ENCODE measurements at places on chromosomes 3 and 15. TPM values are rescaled to one million over a fixed set of nuclear protein-coding genes. Genes with fewer than 3 reads are reported as not detected.

- DNase-seq, result no peak
Measured at GRCh38 chr15:52232327-52232726, 41.1 kb upstream of the GNB5 start.

DNA sequence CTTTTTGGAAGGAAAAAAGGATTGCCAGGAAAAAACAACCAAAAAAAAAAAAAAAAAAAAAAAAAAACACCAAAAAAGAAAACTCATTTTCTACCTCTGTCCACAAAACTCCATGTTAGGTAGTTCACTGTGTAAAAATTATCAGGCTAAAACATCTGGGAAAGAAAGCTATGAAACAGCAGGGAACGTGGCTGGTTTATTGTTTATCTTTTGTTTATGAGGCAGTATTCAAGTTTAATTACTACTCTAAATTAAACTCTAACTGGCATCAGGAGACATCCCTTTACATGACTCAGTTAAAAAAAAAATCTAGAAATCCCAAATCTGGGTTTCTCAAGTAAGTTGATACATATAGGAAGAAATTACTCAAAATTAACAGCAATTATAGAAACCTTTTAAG is 21.8 kb downstream of the MEIS2 start:
- DNase-seq, result no peak

DNA sequence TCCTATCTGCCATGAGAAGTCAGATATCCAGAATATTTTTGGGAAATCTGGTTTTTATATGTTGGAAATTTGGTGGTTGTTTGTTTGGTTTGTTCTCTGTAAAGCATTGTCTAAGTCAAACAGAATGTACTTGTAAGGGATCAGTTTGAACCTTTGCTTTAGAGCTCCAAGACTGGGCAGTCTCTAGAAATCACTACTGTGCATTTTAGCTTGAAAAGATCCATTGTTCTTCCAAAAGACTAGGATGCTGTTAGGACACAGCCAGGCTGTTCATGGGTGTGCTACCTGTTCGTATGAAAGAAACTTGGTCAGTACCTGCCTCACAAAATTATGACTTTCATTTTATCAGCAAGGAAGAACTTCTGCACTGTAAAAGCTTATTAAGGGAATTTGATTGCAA is 182.6 kb downstream of the WDR72 start:
- DNase-seq, result no peak

Gene SLC51B
- 15.4 TPM for total RNA-seq

Gene SLC15A2
- total RNA-seq, result 4.7 TPM

DNA sequence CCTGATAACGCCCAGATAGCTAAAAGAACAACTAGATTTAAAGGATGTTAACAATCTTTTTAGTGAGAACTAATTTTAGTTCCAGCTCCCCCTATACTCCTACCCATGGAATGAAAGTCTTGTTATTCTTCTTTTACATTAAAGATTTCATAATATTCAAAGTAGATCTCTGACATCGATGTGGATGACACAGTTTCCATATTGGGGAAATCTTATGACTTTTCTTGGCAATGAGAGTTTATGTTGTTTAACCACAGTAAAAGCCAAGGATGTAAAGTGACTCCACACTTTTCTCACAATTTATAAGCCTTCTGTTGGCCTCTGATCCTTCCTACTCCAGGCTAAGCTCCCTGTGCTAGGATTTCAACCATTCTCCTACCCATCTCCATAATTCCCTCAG is 332.6 kb upstream of the KCNMB2 start:
- DNase-seq, result no peak

Gene LTK
- total RNA-seq, result 10.9 TPM

DNA sequence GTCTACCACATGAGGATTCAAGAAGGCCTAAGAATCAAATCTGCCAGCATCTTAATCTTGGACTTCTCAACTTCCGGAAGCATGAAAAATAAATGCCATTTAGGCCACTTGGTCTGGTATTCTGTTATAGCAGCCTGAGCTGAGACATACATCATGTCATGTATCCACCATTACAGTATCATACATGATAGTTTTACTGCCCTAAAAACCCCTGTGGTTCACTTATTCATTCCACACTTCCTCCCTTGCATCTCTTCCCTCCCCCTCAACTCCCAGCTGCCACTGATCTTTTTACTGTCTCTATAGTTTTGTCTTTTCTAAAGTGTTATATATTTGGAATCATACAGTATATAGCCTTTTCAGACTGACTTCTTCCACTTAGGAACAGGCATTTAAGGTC is 161.8 kb downstream of the SNRK start:
- DNase-seq, result no peak

Gene SEMA6D
- 0.67 TPM for total RNA-seq

GRCh38 chr15:80052597-80053304 is 6.7 kb upstream of the ZFAND6 start:
- no peak for DNase-seq

Gene RASL12
- total RNA-seq, result 6.0 TPM

Gene SH2D7
- not detected for total RNA-seq

Gene DPPA2
- not detected for total RNA-seq

DNA sequence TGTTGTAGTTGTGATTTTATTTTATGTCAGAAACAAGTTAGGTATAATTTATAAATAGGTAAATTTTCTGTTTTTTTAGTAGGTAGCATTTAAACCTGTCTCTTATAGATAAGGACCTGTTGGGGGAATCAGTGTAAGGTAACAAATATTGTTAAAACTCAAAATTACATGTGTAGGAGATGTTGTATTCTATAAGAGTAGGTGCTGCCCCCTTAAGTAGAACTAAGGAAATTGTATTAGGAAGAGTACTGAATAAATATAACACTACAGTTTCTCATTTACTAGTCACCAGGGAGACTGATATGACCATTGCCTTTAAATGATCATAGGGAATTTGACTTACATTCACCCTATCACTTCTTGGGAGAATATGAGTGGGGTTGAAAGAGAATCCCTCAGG is 31.2 kb downstream of the SLC25A36 start:
- DNase-seq, result no peak

GRCh38 chr3:65728138-65728537 is 310.6 kb downstream of the MAGI1 start:
- no peak for DNase-seq

Gene C3orf20
- total RNA-seq, result 0.19 TPM

GRCh38 chr15:40367371-40367685 is 9.3 kb downstream of the DISP2 start:
- DNase-seq, result no peak

- no peak for DNase-seq
Measured at GRCh38 chr3:22175947-22176346, 424.9 kb upstream of the ZNF385D start.

Gene ABCF3
- 69.8 TPM for total RNA-seq

DNA sequence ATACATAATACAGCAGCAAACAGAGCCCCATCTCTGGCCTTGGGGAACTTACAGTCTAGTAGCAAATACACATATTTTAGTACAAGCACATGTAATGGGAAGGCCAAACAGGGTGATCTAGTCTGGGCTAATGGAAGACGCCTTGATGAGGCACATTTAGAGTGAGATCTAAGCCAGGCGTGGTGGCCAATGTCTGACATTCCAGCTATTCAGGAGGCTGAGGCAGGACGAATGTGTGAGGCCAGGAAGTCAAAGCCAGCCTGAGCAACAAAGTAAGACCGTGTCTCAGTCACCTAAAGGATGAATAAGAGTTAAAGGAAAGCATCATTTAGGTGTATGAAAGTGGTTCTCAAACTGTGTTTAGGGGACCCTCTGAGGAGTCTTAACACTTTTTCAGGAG is 291.9 kb downstream of the MAGI1 start:
- DNase-seq, result no peak

- DNase-seq, result no peak
Measured at GRCh38 chr3:142394921-142395622, 52.8 kb downstream of the XRN1 start.

GRCh38 chr3:46695177-46695961 is 1.9 kb upstream of the ALS2CL start:
- DNase-seq, result peak; percentile 51

Gene TEX55
- not detected for total RNA-seq

DNA sequence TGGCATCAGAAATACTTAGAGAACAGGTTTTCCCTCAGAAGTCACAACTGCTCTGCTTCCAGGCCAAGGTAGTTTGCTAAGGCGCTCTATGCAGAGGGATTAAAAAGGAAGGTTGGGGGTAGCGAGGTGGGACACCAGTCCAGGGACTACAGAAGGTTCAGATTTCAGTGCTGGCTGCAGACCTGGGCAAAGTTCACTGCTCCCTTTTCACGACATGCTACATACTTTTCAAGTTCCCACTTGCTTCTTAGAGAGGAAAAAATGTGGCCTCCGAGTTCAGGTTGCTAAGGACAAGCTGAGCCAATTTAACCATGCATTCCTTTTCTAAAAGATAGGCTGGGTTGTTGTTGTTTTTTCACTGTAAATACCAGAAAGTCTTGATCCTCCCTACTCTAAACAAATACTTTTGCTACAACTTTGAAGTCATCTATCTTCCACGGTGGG is 158.6 kb upstream of the NR2F2 start:
- DNase-seq, result peak; percentile 93

Gene CA12
- total RNA-seq, result 1.3 TPM

DNA sequence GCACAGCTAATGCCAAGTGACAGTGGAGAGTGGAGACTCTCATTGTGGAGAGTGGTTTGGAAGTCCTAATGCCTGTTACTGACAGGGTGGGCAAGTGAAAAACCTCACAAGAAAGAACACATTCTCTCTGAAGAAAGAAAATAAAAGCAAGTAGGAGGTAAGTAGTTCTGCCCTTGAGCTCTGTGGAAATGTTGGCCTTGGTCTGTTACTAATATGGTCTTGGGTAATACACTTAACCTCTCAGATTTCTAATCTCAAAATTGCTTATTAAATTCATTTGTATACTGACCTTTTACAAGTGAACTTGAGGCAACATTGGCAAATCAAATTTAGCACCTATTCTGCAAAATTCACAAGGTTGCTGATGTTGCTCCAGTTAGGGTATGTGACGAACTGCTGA is 291.6 kb upstream of the CBLB start:
- no peak for DNase-seq

DNA sequence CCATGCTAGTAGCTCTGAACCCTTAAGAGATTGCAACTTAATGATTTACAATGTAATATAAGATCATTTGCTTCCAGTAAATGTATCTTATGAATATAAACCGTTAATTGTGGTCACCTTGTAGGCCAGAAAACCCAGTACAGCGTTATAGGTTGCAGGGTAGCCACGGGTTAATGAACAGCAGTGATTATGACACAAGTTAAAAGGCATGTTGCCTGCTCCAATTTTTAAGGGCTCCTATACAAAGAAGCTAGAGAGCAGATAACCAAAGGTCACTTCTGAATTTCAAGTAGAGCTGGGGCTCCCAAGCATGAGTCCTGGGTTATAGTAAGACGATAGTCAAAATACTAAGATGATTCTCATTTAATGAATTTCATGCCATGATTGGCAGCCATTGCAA is 13.5 kb downstream of the GUCA1C start:
- peak; percentile 48 for DNase-seq

- DNase-seq, result no peak
Measured at GRCh38 chr3:13016083-13016720, 57.0 kb downstream of the IQSEC1 start.

DNA sequence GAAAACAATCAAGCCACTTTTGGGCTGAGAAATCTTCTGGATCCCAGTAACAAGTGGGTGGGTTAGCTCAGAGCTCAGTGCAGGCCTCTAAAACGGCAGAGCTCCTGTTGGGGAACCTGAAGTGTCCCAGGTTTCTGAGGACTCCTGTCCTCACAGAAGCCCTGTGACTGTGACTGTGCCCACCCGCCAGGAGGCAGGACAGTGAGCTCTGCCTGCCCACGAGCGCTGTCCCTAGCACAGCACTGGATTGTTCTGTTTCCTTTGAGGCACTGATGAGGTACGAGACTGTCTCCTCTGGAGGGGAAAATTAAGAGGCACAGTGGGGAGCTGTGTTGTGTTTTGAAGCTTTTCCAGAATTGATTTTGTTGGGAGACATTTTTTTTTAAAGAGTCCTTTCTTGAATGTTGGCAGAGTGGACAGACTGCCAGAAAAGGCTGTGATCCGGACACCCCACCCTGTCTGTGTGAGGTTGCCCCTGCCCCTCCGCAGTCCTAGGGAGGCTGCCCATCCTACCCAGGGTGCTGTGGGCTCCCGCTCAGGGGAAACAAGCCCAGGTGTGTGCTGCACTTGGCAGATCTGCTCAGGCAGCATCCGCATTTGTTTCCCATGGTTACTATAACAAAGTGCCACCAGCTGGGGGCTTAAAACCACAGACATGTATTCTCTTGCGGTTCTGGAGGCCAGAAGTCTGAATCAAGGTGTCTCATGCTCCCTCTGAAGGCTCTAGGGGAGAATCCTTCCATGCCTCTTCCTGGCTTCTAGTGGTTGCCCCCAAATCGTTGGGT is 66.6 kb upstream of the LARS2 start:
- DNase-seq, result no peak

Gene PRSS50
- not detected for total RNA-seq

GRCh38 chr3:112568642-112569041 is 6.8 kb downstream of the SLC35A5 start:
- DNase-seq, result no peak

Gene GOLGA6L9
- 3.6 TPM for total RNA-seq

Gene ARHGEF26
- 20.8 TPM for total RNA-seq

DNA sequence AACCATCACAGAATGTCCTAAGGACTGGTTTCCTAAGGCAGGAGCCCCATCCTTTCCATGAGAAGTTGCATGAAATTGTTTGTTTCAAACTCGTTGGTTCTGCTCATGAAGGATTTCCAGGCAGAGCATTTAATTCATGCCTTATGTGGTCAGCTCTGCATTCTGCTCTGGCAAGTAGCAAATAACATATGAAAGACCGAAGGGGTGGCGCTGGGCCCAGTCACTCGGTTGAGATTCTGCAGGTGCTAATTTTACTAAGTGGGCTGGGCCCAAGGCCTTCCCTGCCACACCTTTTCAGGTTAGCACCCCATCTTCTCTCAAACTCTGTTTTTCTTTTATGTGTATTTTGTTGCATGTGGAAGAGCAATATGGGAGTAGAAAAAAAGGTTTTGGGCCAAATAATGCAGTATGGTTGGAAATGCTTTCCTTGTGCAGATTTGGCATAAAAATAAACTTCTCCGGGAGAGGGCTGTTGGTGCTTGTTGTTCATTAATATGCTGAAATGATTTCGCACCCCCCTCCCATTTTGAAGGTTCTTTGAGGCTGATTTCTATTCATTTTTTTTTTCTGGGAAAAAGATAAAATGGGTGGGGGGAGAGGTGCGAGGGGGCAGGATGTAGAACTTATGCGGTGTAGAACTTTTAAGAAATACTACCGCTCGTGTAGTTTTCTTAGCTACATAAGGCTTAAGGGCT is 182.9 kb upstream of the FEZF2 start:
- DNase-seq, result no peak

Gene CCNB2
- 92.0 TPM for total RNA-seq

DNA sequence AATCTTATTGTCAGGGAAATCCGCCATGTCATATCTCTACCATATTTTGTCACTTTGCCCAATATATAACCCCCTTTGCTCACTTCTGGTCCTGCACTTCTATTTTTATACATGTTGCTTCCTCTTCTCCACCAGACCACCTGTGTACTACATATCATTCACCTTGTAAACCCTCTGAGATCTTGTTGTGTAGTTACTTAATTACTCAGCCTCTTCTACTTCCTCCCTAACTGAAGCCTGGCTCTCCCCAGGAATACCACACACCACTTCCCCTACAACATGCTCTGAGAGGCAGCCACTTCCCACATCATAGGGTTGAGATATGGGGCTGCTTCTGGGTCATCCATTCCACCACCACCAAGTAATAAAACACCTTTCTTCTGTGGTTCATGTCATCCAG is 10.0 kb downstream of the HEXA start:
- no peak for DNase-seq
